ENCODE measurements at places on chromosomes 2 and 18. TPM values are rescaled to one million over a fixed set of nuclear protein-coding genes. Genes with fewer than 3 reads are reported as not detected.

The MOCOS gene
- 0.49 TPM for total RNA-seq

The UGT1A9 gene
- not detected for total RNA-seq

The KYNU gene
- 2.3 TPM for total RNA-seq

The GALNT1 gene
- total RNA-seq: 25.8 TPM

The IL1RN gene
- total RNA-seq: not detected

The ALK gene
- total RNA-seq: 1.5 TPM

The GAL3ST2 gene
- not detected for total RNA-seq

The PSMA8 gene
- not detected for total RNA-seq

The GNAL gene
- total RNA-seq: 24.1 TPM

The MAP2 gene
- 8.4 TPM for total RNA-seq

The GAREM1 gene
- 7.1 TPM for total RNA-seq

The FBXO36 gene
- 3.0 TPM for total RNA-seq

The LMAN1 gene
- total RNA-seq: 65.2 TPM

The FHL2 gene
- total RNA-seq: 123 TPM

The CDKL4 gene
- 0.82 TPM for total RNA-seq

The ABCB6 gene
- total RNA-seq: 11.8 TPM

The KATNAL2 gene
- 1.2 TPM for total RNA-seq

The MYCN gene
- total RNA-seq: 0.54 TPM

The ANKRD23 gene
- 3.3 TPM for total RNA-seq

The SCN9A gene
- total RNA-seq: 22.1 TPM

Data from sigmoid colon (tissue), 7 donors.